KG1 (cell line): ENCODE measurements at places on chromosomes 13 and 19.

DNA sequence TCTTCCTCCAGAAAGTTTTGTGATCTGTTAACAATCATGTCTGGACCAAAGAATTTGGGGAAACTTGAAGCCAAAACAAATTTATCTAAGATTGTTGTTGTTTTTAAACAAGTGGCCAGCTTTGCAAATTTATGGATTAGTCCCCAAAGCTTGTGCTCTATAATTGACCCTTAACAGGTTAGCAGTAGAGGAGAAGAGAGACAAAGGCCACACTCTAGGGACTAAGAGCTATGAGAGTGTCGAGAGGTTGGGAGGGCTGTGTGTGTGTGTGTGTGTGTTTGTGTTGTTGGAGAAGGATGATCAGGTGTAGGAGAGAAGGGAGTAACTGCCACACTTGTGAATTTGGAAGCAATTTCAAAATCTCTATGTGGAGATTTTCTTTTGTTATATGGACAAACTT is 367.3 kb downstream of the KCNRG start:
- DNase-seq: no peak

DNA sequence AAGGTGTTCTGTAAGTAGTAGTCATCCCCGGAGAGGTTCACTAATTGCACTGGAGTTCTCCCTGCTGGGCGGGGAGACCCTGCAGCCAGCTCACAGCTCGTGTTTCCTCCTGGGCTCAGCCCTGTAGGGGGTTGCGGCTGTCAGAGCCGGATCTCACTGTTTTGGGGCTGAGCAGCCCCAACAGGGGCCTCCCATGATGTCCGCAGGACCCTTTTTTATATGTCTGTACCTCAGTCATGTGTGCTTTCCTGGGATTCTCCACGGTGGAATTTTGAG is 130.2 kb upstream of the MCF2L start:
- no peak for DNase-seq

DNA sequence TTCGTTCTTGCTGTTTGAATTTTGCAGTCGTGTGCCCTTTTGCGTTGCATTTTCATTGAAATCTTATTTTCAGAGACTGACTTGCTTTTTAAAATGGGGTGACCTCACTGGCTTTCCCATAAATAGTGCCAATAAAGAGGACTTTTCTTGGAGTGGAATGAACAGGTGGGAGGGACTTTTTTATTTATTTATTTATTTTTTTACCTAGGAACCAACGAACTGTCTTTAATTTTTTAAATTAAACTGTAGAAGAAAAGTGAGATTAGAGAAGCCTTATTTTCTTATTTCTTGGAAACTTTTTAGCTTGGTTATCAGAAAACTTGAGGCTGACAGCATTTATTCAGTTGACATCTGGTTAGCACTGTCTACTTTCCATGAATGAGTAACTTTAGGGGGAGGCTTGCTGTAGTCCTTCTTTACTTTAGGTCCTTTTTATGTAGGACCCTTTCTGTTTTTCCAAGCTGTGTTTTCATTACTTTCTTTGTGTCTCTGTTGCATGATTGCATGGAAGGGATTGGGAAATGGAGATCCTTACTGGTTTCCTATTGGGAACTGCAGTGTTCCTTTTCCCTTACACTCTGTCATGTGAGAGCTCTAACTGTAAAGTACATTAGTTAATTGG is 1.7 kb downstream of the SLAIN1 start:
- no peak for DNase-seq

GRCh38 chr19:32372726-32373517 is 27.5 kb downstream of the ZNF507 start:
- no peak for DNase-seq

DNA sequence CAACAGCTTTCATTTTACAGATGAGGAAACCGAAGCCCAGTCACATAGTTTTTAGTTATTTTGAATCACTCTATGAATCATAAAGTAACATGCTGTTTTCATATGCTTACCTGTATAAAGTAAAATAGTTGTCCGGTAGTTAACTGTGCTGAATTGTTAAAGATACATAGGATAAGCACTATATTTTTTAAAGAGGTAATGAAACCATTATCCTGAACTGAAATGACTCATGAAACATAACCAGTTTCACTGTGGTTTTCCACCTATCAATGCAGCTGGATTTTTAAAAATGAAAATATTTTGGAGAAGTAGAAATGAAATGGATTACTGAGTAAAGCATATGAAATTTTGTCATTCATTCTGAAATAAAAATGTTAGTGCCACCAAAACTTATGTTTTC is 655.0 kb downstream of the OLFM4 start:
- DNase-seq: no peak

- no peak for DNase-seq
Observed at GRCh38 chr19:8304841-8305621, 3.1 kb downstream of the CD320 start.

DNA sequence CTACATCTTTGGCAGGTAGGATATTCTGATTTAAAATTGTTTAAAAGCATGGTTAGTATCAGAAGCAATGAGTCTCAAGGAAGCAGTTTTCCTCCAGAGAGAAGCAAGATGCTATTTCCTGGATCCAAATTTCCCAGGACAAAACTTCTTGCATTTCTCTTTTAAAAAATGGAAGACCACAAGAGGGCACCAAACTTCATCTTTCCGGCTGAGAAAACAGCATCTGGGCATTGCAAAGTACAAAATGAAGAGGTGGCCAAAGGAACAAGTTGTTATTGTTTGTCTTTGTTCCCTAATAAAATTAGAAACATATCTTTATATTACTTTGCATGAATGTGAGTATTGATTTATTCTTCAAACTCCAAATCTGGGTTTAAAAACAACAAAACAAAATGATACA is 60.0 kb upstream of the LRCH1 start:
- DNase-seq: no peak

DNA sequence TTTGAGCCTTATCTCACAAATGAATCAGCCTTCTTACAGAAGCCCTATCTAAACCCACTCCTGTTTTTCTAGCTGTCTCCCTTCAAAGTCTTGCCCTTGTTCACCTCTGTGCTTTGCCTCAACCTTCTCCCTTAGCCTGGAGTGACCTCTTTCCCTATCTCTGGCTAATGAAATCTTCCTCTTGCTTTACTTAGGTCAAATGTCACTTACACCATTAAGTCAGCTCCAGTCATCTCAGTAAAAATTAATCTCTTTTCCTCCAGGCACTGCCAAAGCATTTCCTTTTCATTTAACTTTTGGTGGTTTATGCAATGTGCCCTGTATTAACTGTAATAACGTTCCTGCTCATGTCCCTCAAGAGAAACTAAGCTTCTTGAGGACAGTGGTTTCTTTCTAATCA is 596.5 kb upstream of the MIR17HG start:
- no peak for DNase-seq

- DNase-seq: no peak
Observed at GRCh38 chr13:99809926-99810325, 161.6 kb downstream of the ZIC5 start.

DNA sequence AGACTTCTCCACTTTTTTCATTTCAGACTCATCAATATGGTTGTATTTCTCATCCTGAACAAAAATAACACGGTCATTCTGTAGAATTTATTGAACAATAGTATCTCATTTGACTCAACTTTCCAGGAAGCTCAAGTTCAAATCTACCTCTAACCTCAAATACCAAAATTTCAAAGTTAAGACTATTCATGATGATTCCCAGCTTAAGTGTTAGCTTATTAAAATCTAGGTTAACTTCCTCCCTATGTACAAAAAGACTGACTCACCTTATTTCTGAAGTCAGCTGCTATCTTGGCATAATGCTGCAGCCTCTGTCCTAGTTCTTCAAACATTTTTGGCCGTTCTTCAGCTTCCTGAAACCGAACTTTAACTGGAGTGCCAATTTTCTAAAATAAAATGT is 23.2 kb downstream of the HSPH1 start:
- no peak for DNase-seq

GRCh38 chr19:30093966-30094755 is 152.1 kb downstream of the URI1 start:
- no peak for DNase-seq
